Germinal center (tissue), 1 donor: ENCODE measurements at places on chromosomes 6 and 20.

- DNase-seq, result no peak
These were observed 32.1 kb upstream of the CENPW start for GRCh38 chr6:126307849-126308248.

DNA sequence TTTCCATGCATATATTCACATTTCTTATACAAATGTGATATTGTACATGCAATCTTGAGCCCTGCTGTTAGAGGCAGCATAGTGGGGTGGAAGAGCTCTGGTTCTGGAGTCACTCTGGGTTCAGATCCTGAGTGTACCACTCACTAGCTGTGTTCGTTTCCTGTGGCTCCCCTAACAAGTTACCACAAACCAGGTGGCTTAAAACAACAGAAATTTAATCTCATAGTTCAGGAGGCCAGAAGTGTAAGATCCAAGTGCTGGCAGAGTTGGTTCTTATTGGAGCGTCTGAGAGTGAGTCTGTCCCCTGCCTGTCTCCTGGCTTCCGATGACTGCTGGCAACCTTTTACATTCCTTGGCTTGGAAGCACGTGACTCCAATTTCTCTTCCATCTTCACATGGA lies 115.6 kb downstream of the MAP3K7 start:
- DNase-seq, result no peak

- DNase-seq, result no peak
These were observed 860.3 kb upstream of the SLC35B3 start for GRCh38 chr6:9295644-9296043.

DNA sequence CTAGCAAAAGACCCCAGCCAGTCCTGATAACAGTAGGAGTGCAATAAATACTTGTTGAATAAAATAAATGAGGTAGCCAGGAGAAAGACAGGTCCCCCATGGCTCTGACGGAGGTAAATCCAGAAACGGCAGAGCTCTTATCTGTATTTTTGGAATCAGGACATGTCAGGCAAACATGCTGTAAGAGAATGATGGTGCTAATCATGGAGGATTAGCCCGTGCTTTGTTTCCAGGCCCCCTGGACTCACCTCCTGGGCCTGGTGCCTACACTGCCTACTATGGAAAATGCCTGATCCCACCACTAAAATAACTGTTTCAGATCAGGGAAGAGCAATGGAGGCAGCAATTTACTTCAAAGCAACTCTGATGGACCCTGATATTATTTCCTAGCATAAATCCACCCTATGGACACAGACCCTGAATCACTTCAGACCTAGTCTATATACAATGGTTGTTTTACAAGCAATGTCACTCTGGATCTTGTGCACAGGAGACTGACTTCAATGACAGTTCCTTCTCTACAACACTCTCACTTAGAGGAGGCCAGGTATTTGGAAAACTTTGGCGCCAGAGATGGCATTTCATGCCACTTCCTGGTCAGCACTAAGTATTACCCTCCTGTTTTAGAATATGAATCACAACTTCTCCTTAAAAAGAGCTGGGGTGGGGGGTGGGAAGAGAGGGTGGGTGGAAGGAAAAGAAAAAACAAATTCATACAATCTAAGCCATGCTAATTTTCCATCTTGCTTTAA lies 6.4 kb downstream of the MRPL14 start:
- no peak for DNase-seq

GRCh38 chr6:19041906-19042305 lies 654.8 kb downstream of the RNF144B start:
- no peak for DNase-seq

- no peak for DNase-seq
These were observed 18.1 kb downstream of the SLC17A9 start for GRCh38 chr20:62970307-62971210.

- no peak for DNase-seq
These were observed 111.8 kb downstream of the PERP start for GRCh38 chr6:137995371-137995770.

GRCh38 chr6:165636402-165637048 lies 26.5 kb downstream of the PDE10A start:
- no peak for DNase-seq

DNA sequence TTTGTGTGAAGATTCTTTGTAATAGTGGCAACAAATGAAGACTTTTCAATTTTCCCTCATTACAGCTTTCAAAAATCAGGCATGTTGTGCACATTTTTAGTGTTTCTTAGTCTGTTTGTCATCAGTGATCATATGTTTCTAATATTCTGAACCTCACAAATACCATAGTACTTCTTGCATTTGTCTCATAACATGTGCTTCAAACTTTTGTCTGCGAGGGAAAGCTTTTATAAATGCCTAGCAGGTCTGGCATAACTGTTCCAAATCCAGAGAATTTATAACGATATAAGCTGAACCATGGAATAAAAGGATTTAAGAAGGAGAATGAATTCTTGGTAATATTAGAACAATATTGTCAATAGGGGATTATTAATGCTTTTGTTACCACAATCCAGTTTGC lies 670.2 kb downstream of the RFPL4B start:
- DNase-seq, result no peak

- no peak for DNase-seq
These were observed 70.7 kb upstream of the ARMC2 start for GRCh38 chr6:108777536-108777935.

DNA sequence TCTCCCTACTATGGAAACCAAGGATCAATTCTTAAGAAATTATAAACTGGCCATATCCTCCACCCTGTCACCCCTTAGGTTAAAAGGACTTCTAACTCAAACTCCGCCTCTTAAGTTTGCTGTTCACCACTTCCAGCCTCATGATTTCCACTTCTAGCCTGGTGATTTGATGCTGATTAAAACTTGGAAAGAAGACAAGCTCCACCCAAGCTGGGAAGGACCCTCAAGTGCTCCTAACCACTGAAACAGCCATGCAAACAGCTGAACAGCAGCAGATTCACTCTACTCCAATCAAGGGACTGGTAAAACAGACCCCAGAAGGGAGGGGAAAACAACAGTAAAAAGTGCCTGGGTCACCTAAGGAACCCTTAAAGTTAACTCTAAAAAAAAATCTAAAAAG lies 10.3 kb downstream of the LCA5 start:
- DNase-seq, result no peak

DNA sequence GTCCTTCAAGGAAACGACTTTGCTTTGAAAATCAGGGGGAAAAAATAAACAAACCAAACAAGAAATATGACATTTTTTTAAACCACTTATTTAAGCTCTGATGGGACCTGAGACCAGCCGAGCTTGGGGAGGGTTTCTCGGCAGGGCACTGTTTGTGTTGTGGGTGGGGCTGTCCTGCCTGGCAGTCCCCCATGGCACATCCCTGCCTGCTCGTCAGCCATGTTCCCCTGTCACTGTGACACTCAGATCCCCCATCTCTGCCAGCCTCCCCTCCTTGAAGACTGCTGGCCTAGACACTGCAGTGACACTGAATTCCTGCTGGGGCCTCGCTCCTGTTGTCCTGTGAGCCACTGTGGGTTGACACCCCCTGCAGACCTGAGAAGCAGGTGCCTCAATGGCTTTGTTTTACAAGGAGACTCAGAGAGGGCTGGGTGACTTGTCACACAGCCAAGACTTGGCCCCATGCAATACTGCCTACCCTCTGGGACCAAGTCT lies 95.1 kb upstream of the PTPN1 start:
- no peak for DNase-seq

DNA sequence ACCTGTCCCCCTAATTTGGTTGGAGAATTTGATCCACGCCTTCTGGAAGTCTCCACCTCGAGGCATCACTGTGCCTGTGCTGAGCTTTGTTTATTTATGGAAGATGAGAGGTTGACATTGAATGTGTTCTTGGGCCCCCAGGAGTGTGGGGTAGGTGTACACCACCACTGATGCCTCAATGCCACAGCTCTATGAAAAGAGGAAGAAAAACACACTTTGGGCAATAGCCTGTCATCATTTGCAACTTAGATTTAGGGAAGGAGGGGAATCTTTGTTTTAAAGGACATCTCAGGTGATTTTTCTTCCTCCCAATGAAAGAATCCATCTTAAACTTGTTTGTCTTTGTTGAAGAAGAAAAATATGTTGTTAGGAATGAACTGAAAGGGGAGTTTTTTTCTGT lies 42.6 kb downstream of the TBC1D7 start:
- no peak for DNase-seq

- no peak for DNase-seq
These were observed 2.8 kb upstream of the RNF8 start for GRCh38 chr6:37351027-37351426.

DNA sequence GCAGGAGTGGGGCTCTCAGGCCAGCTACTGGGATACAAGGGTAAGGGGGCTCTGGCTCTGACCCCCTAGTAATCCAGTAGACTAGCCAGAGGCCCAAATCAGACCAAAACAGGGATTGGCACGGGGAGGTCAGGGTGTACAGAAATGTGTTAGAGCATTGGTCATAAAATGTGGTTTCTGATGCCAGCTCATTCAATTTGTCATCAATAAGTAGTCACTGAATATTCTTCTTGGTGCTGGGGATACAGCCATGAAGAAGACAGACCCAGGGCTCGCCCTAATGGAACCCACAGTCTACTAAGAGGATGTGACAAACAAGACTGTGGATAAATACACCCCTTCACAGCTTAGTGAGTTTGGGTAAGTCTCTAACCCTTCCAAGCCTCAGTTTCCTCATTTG lies 11.1 kb downstream of the MAP1LC3A start:
- DNase-seq, result no peak

GRCh38 chr20:33443512-33444239 lies at the start of gene SNTA1:
TSS of gene SNTA1 (minus strand) at chr20:33443763. CDS start at chr20:33443620, 143 bp downstream.
- DNase-seq, result peak; percentile 97

DNA sequence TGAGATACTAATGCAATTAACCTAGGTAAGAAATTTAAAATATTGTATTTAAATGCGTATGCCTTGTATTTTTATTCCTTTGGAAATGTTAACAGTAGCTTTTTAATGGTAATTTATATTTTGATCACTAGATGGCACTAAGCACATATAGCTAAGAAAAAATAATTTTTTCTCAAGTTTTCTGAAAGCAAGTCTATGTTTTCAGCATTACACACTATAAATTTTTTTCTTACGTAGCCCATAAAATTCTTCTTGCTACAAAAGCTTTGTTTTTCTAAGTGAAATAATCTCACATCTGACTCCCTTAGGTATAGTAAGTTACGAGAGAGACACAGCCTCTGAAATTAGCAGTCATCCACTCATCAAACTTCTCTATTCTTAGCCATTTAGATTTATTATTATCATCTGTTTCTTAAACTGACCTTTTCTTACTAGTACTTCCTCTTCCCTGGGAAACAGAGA lies 35.7 kb downstream of the TSPYL4 start:
- DNase-seq, result no peak

DNA sequence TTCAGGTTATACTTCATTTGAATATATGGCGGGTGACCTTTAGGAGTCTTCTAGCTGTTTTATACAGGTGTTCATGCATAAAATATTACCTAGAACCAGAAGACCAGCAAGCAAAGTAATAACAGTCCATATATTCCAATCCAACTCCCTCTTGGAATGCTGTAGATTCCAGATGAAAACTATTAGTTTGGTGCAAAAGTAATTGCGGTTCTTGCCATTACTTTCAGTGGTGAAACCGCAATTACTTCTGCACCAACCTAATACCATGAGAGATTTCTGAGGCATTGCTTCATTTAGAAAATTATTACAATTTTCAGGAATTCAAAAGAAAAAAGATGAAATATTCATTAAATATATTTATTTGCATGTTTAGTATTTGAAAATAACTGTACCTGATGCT lies 62.6 kb downstream of the FAM83B start:
- DNase-seq, result no peak

GRCh38 chr6:132961610-132962009 lies 147.2 kb downstream of the RPS12 start:
- peak; percentile 3 for DNase-seq

DNA sequence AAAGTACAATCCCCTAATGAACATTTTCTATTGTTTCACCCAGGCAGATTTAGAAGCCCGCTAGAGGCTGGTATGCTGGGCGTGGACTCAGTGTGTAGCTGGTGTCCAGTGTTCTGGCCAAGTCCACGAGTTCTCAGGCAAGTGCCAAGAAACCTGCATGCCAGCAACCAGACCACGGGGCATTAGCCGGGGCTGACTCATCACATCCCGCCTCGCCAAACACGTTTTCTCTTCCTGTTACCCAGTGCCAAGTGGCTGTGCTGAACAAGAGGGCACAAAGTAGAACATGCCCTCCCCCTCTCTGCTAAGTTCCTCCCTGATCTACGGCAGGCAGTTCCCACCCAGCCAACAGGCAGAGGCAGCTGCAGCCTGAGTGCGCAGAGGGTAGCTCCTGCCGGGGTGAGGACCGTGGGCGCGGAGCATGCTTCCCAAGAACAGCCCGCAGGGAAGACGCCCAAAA lies 29.6 kb downstream of the RAMACL start:
- DNase-seq, result peak; percentile 7

DNA sequence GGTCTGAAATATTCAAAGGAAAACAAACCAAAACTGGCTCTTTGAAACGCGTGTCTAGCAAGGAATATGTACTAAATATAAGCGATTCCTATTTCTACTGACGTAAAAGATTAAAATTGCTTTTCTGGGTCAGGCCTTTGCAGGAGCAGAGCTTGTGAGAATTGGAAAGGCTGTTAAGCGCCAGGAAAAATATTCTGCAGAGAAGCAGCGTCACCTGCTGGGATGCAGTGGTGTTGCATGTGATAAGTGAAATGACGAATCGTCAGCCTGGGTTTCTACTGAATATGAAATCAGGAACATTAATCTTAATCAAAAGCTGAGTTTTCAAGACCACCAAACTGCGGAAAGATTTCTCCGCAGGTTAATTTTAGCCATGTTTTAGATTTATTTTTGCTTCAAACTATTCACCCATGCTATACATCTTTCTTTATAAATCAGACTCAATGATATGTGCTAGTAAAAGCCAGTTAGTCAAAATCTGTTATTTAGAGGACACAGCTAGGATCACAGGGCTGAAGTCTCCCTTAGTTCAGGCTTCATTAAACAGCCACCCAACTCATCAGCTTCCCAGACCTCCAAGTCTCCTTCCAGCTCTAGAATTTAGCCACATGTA lies 67.4 kb downstream of the ALDH8A1 start:
- no peak for DNase-seq

GRCh38 chr6:119090256-119090655 lies 11.8 kb upstream of the FAM184A start:
- DNase-seq, result no peak

DNA sequence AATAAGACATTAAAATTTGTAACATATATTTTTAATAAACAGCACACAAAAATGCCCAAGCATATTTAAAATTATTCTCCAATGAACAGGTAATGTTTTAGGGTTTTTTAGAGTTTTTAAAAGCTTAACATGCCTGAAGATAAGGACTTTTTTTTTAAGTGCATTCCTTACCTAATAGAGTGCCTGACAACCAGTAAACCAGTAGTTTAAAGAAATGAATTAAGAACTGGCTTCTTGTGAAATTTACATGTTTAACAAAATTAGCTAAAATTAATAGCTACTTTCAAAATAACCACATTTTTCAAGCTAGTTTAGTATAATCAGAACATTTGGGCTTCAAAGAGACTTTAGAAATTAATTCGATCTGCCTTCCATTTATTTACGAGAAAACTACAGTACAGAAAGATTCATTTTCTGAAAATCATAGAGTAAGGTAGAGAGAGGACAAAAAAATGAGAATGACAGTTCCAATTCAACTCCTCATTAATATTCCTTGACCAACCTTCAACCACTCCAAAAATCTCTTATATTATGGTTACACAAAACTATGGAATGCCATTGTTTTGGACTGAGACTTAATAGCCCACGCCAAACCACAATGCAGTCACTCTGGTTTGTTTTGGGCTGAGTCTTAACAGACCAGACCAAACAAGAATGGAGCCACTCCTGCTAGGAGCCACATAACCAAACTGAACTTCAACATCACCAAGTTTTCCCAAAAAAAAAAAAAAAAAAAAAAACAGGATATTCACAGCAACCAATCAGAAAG lies 5.7 kb upstream of the PLN start:
- no peak for DNase-seq

- DNase-seq, result no peak
These were observed 43.6 kb downstream of the HACE1 start for GRCh38 chr6:104816125-104816524.
